ENCODE measurements at places on chromosomes 1 and 21.

- DNase-seq = no peak
These were observed 69.6 kb downstream of the OLFML2B start for GRCh38 chr1:161954050-161954449.

DNA sequence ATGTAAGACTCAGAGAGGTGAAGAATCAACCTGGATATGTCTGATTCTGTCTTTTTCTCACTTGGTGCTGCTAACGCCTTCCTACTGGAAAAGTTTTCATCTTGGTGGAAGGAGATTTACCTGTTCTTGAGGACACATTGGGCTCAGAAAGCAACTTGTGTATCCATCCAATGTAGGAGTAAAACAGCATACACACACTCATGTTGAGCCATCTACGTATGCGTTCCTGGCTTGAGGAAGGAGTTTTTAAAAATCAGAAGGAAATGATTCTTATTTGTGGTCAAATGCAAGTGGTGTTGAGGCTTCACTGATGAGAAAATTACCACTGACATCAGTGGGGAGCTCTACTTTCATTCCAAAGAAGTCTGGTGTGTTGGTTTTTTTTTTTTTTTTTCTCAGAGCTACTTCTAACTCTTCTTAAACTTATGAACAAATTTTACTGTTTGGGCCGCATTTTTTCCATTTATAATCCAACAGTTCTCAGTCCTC lies 25.6 kb downstream of the XCL2 start:
- no peak for DNase-seq

- no peak for DNase-seq
These were observed 18.2 kb upstream of the GJB5 start for GRCh38 chr1:34736692-34737091.

GRCh38 chr1:232507571-232507970 lies 122.4 kb downstream of the SIPA1L2 start:
- DNase-seq = no peak

DNA sequence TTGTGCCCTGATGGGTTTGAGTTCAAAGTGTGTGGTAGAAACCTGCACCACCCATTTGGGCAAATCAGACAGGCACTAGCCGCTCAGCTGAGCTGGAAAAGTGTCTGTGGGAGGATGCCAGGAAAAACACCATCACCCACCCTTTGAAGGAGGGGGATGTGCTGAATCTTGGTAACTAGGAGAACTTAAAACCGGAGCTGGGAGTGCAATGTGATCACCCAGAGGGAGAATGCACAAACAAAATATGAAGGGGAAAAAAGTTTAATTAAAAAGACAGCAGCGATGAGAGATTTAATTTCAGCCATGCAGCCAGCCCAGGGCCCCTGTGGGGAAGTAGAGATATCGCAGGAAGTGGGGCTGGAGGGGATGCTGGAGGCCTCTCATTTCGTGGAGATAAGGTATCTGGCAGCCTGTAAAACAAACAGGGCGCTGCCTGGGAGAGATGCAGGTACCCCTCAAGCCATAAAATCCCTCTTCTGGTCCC lies 86.8 kb upstream of the BCAR3 start:
- DNase-seq = no peak

- DNase-seq = no peak
These were observed 132.2 kb upstream of the FOXD3 start for GRCh38 chr1:63190171-63190570.

GRCh38 chr1:42684139-42684538 lies 1.9 kb downstream of the YBX1 start:
- DNase-seq = no peak

- DNase-seq = no peak
These were observed 26.4 kb downstream of the PIK3C2B start for GRCh38 chr1:204468206-204468605.

GRCh38 chr1:183155939-183156338 lies 30.1 kb upstream of the LAMC2 start:
- DNase-seq = no peak

GRCh38 chr21:43281661-43282357 lies 113.0 kb downstream of the CRYAA start:
- no peak for DNase-seq

- DNase-seq = no peak
These were observed 100.5 kb downstream of the GIPC2 start for GRCh38 chr1:78146205-78146771.
